ENCODE measurements at places on chromosomes 7 and 10.

DNA sequence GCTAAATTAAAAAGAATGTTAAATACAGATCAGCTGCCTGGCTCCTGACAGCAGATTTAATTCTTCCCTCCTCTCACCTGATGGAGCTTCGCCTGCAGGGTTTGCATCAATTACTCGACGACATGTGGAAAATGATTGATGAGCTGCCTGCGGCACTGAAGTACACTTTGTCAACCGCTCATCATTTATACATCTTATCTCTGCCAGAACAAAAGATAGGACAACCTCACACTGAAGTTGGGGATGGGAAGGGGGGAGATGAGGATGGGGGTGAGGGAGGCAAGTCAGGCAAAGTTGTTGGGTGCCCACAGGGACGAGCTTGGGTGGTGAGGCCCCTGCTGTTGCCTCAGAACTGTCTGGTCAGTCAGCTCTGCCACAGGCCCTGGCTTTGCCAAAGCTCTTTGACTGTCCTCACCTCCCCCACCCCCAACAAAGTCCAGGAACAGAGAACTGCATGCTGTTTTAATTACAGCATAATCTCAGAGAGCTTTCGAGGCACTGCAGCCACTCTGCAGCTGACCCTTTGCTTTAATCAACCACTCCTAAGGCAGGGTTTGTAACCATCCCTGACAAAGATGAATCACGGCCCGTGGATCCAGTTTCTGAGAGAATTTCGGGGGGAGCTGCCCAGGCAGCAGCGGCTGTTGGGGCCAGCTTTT lies 702.3 kb downstream of the LRMDA start:
- DNase-seq, result no peak

DNA sequence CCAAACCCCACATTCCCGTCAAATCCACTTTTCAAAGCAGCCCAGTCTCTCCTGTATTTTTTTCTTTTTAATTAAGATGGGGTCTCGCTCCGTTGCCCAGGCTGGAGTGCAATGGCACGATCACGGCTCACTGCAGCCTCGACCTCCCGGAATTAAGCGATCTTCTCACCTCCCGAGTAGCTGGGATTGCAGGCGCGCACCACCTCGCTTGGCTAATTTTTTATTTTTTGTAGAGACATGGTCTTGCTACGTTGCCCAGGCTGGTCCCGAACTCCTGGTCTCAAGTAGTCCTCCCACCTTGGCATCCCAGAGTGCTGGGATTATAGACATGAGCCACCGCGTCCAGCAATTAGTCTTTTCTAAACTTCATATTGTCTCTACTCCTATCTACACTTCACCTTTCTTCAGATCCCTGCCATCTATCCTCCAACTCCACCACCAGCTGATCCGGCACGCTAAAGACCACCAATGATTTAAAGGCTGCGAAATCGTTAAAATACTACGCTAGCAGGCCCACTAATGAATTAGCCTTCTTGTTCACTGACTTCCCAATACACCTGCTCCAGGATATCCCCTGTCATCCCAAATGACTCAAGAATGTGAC lies 525 bp upstream of the CHUK start:
- no peak for DNase-seq

GRCh38 chr7:20438694-20439376 lies 108.1 kb downstream of the ITGB8 start:
- no peak for DNase-seq

DNA sequence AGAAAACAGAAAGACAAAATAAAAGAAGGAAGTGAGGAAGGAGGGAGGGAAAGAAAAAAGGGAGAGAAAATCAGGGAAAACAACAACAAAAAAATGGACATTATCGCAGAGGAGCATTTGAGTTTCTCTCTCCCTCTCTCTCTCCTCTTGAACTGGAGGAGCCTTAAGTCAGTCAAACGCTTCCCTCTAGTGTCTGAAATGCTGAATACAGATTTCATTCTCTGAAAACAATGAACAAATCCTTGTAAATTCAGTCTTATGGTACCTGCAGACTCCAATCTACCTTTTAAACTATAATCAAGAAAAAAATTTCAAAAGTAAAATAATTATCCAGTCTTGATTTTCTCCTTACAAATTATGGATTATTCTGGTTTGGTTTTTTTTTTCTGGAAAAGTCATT lies 89.2 kb upstream of the PFKP start:
- DNase-seq, result no peak

DNA sequence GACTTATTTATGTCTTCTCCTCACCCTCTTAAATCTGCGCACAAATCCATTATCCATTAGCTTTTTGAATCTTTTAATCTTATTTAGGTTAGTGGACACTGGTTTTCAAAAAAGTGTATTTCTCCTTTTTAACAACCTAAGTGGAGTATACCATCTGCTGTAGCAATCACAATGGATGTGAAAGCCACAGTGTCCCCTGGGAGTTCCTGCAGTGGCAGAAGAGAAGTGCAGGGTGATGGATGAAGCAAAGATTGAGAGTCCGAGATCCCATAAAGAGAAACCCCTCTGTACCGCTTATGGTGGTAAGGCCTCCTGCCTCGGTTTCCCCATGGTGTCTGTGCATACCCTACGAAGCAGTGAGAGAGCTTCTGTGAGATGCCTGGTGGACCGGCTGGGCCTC lies 236.4 kb downstream of the COBL start:
- no peak for DNase-seq

GRCh38 chr10:93060887-93061593 lies 442 bp downstream of the CYP26C1 start:
- no peak for DNase-seq

GRCh38 chr7:20219446-20220292 lies 2.5 kb upstream of the MACC1 start:
- peak; percentile 1 for DNase-seq

- no peak for DNase-seq
These were observed 73.8 kb upstream of the CDK1 start for GRCh38 chr10:60704471-60704870.

DNA sequence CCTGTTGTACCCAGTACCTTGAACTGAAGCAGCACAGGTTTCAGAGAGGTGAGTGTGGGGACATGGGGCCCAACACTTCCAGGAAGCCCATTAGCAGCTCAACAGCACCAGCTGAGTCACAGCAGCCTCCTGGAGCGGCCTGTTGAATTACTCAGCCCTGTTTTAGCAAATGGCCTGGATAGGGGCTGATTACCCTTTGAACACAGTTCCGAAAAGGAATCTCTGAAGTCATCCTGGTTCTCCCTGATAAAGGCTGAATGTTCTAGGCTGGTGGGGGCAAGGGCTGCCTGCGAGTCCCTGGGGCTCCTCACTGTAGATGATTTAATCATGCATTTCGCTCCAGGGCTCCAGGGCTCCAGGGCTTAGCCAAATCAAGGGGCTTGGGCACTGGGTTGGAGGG lies 287.5 kb downstream of the GRID1 start:
- DNase-seq, result no peak

DNA sequence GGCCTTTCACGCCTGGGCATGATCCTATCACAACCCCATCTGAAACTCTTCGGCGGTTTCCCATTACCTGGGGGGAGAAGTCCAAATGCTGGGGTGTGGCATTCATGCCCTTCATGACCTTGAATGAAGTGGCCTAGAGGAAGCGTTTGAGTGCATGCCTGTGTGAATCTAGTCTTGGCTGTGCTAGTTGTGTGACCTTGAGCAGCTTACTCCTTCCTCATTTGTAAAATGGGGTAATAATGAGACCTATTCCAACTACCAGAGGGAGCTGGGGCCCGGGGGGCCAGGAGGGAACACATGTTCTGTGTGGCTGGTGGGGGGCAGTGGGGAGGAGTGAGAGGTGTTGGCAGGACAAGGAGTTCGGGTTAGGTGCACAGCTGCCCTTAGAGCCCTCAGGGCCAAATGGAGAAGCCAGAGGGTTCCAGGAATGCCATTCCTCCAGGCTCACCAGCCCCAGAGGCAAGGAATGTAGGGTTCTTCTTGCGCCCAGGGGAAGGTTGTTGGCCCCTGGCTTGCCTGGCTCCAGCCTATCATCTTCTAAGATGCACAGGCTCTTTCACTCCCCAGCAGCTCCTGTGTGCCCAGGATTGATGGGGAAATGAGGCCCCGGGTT lies 21.3 kb upstream of the TBRG4 start:
- DNase-seq, result no peak

DNA sequence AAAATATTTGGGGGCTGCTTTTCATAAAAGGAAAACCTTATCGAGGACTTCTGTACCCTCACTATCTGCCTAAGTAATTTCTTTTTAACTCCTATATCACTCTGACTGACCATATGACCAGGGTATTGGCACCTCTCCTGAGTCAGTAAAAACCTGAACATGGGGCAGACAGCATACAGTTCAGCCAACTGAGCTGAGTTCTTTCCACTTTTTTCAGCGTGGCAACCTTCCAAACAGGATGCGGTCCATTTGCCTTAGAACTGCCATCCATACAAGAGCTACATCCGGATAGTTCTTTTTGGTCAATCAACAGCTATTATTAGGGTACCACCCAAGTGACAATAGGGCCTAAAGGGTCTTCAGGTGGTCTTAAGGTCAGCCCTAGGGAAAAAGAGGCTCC lies 122.6 kb downstream of the MARCHF5 start:
- DNase-seq, result no peak

GRCh38 chr10:73744664-73744975 lies 448 bp downstream of the SEC24C start:
- DNase-seq, result peak; percentile 19

- no peak for DNase-seq
These were observed 148.1 kb downstream of the SUGCT start for GRCh38 chr7:40282858-40283257.

DNA sequence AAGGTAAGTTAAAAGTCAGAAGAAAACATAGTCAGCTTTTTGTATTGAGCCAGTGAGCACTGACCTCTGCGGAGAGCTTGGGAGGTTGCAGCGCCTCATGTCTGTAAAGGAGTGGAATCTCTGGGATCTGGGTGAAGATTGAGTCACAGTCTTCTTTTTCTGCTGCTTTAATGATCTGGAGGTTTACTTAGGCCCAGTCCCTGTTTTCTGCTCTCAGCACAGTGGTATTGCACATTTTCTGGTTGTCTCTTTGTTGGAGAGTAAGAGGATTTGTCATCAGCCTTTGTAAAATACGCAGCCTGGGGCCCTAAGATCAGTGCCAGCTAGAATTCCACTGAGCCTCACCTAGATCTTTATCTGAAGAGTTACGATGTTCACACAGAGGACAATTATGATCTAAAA lies 58.3 kb upstream of the GJD4 start:
- DNase-seq, result no peak

DNA sequence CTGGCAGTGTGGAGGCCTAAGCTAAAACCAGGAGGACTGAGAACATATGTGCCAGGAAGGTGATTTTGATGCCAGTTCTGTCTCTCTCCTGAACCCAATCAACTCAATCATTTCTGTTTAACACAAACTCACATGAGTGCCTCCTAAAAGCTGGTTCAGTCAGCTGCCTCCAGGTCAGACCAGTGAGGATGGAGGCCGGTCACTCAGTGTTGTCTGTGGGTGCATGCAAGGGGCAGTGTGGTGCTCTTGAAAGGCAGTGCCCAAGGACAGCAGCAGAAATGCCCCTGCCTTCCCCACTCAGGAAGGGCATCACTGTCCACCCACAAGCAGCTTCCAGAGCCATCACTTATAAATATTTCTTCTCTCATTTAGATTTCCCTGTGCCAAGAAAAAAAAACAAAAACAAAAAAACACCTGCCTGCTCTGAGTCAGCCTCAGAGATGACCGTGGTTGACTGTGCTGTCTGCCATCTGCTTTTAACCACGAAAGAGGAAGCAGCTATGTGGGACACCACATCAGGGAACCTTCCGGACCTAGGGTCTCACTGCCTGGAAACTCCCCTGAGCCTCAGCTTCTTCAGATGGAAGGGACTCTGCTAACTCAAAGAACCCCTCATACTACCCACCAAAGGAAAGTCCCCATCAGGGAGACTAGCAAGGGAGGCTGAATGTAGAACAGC lies 39.1 kb downstream of the VOPP1 start:
- DNase-seq, result peak; percentile 46

GRCh38 chr10:7300384-7300971 lies 110.4 kb downstream of the SFMBT2 start:
- no peak for DNase-seq

DNA sequence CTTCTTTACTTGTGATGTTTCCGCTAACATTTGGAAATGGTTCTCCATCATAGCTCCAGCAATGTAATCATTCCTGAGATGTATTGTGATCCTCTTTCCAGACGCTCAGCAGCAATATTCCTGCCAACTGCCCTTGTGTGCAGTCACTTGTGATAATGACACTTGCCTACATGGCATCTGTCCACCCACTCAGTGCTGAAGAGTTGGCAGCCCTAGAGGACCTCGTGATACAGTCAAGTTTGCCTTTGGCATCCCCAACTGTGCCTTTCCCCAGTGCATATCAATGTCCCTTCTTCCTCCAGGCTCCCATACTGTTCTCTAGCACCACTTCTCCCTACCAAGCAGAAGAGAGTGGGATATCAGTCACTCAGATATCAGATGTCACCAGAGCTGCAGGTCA lies 64.9 kb downstream of the MYOF start:
- DNase-seq, result no peak

- DNase-seq, result no peak
These were observed 30.3 kb upstream of the ATP6V0A4 start for GRCh38 chr7:138828302-138828701.

DNA sequence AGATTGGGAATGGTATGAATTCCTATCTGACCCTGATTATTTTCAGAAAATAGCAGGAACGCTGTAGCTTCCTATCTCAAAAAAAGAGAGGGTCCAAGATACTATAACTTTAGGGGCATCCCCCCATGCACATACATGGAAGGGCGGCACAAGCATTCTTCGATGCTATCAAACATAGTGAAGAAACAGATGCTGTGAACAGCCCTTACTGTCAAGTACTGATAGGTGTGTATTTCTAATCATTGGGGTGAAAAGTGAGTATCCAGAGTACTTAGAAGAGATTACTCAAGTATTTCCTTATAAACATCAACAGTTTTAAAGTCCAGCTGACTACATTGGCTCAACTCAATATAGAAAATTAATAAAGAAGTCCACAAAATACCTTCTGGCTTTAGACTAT lies 17.0 kb upstream of the NUP42 start:
- no peak for DNase-seq

DNA sequence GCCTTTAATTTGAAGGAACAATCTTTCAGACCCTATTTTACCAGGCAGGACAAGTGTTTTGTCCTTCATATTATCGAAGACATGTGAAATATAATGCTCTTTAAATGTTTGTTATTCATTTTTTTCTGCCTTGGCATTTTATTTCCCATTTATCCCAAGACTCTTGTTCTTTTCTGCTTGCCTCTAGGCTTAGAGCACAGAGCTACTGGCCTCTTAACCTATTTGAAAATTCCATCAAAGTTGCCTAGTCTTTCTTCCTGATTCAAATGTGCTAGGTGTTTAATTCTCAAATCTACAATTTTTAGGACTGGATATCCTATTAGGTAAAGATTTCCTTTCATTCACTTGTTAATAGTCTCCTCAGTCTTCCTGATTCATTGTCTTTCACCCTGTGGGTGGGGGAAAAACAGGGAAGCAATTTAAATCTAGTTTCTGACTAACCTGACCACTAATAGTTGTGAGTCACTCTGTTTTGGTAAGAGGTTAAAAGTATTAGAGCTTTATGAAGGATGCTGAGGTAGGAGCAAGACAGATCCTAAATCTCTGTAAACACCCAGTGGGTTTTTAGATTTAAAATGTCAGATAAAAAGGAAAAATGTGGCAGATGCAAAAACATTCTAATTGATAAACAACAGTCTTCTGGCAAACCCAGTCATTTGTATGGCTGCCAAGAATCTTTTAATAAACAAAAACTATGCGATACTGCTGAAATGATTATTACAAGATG lies 1.5 kb downstream of the LIPK start:
- DNase-seq, result no peak
